ENCODE measurements at places on chromosomes 7 and 10. TPM values are rescaled to one million over a fixed set of nuclear protein-coding genes. Genes with fewer than 3 reads are reported as not detected.

DNA sequence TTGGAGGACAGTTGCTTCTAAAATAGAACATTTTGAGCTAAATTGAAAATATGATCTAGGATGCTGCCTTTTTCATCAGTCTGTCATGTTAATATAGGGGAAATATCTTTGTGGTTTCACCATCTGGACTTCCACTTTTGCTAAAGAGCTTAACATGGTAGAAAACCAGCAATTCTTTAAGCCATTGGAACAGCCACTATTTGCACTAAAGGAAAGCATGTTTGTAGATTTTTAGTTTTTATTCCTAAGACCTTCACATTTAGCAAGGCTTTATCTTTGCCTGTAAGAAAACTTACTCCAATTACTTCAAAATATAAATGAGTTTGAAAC lies 291.0 kb downstream of the RNLS start:
- DNase-seq, result no peak
- H3K36me3 ChIP-seq, result no peaks in the 10 kb centered on the region
- no peaks in the 10 kb centered on the region for H3K4me1 ChIP-seq
- no peak overlapping the region for H3K4me3 ChIP-seq
- no peaks in the 10 kb centered on the region for H3K27me3 ChIP-seq
- H3K27ac ChIP-seq, result no peak overlapping the region

DNA sequence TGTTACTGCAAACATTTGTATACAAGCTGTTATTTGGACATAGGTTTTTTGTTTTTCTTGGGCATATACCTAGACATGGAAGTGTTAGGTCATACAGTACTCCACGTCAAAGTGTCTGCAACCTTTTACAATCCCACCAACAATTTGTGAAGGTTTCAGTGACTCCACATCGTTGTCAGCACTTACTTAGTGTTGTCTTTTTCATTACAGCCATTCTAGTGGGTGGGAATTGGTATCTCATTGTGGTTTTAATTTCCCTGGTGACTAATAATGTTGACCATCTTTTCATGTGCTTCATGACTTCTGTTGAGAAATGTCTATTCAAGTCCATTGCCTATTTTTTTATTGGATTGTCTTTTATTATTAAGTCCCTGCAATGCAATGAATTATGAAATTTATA lies 95.0 kb downstream of the UBE3C start:
- no peak for DNase-seq
- peaks cover 70% of the 10 kb centered on the region for H3K36me3 ChIP-seq
- no peak overlapping the region for H3K4me3 ChIP-seq
- H3K27me3 ChIP-seq, result no peaks in the 10 kb centered on the region

- no peaks in the 10 kb centered on the region for H3K4me1 ChIP-seq
- no peak for DNase-seq
- peaks cover under 1% of the 10 kb centered on the region for H3K27me3 ChIP-seq
- H3K27ac ChIP-seq, result no peak overlapping the region
- no peak overlapping the region for H3K4me3 ChIP-seq
Measured at GRCh38 chr7:134255814-134256213, 60.9 kb downstream of the SLC35B4 start.

GRCh38 chr7:47283497-47284131 lies 298.3 kb downstream of the TNS3 start:
- no peaks in the 10 kb centered on the region for H3K27me3 ChIP-seq
- no peak overlapping the region for H3K4me3 ChIP-seq
- H3K4me1 ChIP-seq, result no peaks in the 10 kb centered on the region
- no peak overlapping the region for H3K27ac ChIP-seq
- no peak for DNase-seq

DNA sequence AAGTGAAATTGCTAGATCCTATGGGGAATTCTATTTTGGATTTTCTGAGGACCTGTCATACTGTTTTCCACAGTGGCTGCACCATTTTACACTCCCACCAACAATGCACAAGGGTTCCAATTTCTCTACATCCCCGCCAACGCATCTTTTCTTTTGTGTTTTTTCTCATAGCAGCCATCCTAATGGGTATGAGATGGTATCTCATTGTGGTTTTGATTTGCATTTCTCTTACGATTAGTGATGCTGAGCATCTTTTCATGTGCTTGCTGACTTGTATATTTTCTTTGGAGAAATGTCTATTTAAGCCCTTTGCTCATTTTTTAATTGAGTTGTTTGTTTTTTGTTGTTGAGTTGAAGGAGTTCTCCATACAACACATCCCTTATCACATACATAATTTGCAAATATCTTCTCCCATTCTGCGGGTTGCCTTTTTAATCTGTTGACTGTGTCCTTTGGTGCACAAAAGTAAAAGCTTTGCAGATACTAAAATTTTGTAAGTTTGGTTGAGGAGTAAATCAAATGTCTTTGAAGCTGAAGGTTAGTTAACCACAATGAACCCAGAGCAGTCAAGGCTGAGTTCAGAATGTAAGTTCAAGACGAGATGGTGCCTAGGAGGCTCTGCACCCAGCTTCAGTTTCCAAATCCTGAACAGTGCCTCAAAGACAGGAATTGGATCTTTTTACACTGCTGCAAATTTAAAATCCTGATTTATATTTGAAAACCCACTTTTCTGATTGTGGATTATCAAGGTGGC lies 195.4 kb downstream of the COBL start:
- no peak for DNase-seq
- H3K4me1 ChIP-seq, result no peaks in the 10 kb centered on the region
- H3K27ac ChIP-seq, result no peak overlapping the region
- H3K27me3 ChIP-seq, result no peaks in the 10 kb centered on the region
- no peak overlapping the region for H3K4me3 ChIP-seq
- no peaks in the 10 kb centered on the region for H3K36me3 ChIP-seq

DNA sequence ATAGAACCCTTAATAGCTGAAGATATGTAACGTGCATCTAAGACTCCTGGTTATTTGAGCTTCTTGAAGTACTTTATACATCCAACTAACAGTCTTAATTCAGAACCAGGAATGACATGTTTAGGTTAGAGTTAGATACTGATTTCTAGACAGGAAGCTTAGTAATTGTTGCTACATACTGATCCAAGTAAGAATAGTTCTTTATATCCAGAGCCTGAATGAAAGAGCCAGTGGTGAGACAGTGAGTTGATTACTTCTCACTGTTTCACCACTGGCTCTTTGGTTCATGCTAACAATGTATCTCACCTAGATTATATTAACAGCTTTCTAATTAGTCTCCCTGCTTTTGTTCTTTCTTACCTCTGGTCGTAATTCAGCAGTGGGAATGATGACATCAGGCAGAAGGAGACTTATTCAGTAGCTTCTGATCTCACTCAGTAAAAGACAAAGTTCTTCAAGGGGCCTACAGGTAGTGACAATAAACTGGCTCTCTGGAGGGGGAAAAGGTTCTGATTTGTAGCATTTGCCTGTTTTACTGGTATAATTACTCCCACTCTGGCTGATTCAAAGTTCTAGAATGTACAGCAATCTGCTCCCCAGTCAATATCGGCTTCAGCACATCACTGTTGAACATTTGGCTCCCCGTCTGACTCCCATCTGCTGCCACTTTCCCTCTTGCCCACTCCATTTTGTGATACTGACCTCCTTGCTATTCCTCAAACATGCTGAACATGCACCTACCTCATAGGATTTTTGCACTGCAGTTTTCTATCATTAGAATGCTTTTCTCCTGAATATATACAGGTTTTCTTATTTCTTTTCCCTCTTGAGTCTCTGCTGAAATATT lies 29.1 kb downstream of the MCU start:
- no peak for DNase-seq
- peaks cover 3% of the 10 kb centered on the region for H3K4me1 ChIP-seq
- H3K36me3 ChIP-seq, result peaks cover 15% of the 10 kb centered on the region
- H3K27me3 ChIP-seq, result no peaks in the 10 kb centered on the region
- no peak overlapping the region for H3K4me3 ChIP-seq

DNA sequence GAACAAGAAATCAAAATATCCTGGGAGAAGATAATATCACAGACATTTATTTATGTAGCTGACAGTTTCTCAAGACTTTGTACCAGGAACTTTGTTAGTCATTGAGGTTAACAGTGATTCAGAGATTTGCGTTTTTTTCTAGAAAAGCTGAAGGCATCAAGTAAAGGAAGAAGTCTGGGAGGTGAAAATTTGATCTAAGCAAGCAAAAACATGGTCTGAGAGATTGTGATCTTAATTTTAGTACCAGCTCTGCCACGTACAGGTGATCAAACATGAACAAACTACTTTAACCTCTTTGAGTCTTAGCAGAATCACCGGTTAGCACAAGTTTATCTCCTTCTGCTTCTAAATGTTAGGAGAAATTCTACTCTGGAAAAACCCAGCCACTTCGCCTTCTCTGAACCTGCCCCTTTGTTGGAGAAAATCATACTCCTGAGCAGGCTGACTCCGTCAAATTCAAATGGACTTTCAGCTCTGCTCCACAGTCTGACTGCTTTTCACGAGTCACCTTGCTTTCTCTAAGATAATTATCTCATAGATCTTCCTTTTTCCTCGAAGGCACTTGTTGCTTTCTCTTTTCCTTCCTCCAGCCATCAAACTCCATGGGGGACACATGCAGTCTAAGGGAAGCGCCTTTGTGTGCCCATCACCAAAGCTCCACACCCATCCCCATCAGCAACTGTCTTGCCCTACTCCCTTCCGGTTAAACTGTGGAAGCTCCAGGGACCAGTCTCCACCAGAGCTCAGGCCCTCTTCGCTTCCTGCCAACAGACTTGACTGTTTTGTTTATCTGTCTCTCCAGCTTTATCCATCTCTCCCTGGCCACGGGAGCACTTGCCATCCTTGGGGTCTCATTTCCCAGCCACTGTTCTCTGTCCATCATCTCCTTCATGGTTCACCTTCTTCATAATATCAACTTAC lies 86.3 kb downstream of the PRKCQ start:
- no peak overlapping the region for H3K27ac ChIP-seq
- H3K27me3 ChIP-seq, result peaks cover 17% of the 10 kb centered on the region
- no peak overlapping the region for H3K4me3 ChIP-seq
- DNase-seq, result no peak
- no peaks in the 10 kb centered on the region for H3K4me1 ChIP-seq
- H3K36me3 ChIP-seq, result no peaks in the 10 kb centered on the region

RBP3 gene
- not detected for total RNA-seq

AKR1C4 gene
- not detected for total RNA-seq

CRHR2 gene
- not detected for total RNA-seq

Measured in SJSA1 (cell line).